ENCODE measurements at places on chromosomes 16 and 17.

DNA sequence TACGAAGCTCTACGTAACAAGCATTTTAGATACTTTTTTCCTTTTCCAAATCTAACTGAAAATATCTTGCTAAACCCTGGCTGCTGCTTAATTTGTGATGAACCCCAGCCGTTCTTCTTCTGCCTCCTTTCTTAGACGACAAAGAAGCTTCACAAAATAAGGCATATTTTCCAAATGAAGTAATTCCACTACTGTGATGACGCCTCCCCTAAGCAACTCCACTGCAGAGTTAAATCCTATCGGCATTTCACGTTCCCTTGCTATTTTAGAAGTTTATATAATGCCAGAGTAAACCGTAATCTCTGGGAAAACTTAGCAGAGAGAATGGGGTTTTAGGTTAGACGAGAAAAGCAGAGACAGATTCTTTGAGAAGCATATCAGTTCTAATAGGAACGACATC is 683.1 kb upstream of the SALL1 start:
- no peak for DNase-seq

DNA sequence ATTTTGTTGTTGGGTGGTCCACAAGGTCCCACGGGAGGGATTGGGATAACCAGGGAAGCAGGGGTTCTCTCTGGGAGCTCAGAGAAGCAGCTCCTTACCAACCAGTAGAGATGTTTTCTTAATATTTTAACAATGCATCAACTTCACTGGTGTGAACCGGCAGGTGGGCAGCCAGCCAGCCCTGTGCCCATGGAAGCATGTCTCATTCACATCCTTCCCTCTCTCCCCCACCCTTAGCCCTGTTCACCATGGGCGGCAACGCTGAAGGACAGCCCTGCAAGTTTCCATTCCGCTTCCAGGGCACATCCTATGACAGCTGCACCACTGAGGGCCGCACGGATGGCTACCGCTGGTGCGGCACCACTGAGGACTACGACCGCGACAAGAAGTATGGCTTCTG is 9.3 kb downstream of the MMP2 start:
- no peak for DNase-seq

DNA sequence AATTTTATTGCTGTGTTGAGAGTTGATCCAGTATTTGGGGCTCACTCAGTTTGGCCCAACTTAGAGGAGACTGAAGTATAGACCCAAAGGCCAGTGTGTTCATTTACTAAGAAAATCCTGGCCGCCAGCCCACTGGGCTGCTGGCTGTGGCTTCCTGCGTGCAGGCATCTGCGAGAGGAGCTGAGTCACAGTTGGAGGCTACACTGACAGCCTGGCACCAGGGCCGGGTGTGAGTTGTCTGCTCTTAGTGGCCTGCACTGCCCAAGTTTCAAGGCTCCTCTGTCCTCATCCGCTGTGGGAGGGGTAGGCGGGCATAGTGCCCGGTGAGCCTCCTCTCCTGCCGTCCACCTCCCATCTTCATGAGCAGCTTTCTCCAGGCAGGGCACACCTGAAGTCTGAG is 54.2 kb downstream of the PLD6 start:
- DNase-seq, result no peak

GRCh38 chr16:89637379-89637778 is 20.1 kb downstream of the CHMP1A start:
- no peak for DNase-seq

- DNase-seq, result no peak
These were observed 11.0 kb downstream of the CENPX start for GRCh38 chr17:82011617-82012187.

DNA sequence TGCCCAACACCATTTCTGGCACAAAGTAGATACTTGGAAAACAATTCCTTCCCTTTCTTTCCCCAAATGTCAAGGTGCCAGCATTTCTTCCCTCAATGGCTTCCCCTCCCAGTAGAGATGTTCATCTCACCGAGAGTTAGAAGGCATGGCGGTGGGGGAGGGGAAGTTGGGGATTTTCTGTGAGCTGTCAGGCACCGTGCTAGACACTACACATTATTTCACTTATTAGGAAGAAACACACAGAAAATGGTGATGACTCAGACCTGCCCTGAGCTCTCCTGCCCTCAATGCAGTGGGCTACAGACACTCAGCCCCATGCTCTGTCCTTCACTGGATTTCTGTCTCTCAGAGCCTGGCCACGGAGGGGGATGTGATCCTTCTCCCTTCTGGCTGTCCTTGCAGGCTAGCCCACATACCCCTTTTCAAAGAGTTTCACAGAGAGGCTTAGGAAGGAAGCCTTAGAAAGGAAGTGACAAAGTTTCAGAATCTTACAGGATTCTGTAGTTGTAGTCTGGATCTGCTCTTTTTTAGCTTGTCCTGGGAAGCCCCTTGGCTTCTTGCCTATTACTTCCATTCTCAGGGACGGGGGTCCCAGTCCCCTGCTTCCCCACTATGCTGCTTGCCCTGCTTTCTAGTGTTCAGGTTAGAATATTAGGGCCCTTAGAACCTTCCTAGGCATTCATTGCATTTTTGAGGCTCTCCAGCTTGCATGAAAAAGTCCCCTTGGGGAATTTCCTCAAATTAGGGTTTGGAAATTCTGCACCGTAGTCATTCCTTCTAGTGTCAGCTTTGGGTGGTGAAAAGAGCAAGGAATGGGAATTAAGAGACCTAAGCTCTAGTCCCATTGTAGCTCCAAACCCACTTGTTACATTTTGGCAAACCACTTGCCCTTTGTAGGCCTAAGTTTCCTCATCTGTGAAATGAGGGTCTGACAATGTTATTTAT is 12.2 kb upstream of the CCL5 start:
- DNase-seq, result no peak

DNA sequence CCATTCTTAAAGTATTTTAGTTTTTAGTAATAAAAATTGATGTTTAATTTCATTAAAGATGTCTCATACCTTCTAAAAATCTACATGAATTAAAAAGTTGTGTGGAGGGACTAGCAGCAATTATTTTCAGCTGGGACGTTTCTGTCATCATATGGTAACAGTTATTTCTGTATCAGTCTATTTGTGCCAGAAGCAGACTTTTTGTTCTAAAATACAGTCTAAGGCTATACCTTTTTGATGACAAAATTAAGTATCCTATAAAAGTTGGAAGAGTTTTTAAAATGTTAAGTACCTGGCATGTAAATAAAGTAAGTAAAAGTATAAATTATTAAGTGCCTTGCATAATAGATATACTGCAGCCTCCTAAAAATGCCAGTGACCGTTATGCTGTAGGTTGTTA is 5.9 kb downstream of the TAOK1 start:
- no peak for DNase-seq

DNA sequence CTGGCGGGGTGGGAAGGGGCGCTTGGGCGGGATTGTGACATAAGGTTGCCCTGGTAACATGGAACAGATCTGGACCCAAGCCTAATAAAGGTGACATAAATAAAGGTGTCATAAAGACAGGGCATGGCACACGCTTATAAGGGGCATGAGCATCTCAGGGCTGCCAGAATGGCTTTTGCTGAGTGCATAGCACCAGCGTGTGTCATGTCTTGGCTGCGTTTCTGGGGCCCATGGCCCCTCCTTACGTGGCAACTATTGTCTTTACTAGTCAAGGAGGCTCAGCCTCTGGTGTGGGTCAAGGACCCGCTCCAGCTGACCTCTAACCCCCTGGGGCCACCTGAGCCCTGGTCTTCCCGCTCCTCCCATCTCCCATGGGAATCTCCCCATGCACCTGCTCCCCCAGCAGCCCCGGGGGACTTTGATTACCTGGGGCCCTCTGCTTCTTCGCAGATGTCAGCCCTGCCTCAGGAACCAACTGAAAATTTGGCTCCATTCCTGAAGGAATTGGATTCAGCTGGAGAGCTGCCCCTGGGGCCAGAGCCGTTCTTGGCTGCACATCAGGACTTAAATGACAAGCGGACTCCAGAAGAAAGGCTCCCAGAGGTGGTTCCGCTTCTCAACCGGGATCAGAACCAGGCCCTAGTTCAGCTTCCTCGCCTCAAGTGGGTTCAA is 13.9 kb downstream of the LRRC37B start:
- no peak for DNase-seq

DNA sequence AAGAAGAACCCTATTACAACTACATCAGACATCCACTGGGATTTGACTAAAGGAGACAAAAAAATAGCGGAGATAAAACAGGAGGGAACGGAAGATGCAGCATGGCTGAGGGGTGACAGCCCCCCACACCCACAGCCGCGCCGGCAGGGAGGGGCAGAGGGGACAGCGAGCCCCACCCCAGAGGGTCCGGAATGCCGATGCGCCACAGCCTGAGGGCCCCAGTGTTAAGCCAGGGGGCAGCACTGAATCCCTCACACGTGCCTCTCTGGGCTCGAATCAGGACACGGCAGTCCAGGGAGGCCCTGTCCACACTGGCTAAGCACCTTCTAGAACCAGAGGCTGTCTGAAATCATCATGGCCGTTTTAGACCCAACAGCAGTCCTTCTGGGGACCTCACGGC is 18.8 kb downstream of the MAP1LC3B start:
- no peak for DNase-seq

GRCh38 chr16:21984062-21984461 is 16.9 kb downstream of the PDZD9 start:
- DNase-seq, result no peak

Measured in NCI-H524 treated with DMSO at 0.1 percent for 48 hours (cell line).